ENCODE measurements at places on chromosomes 13 and 19.
A peak's percentile ranks its signal among the peaks of the same experiment; 100 is the strongest.

GRCh38 chr19:9953802-9954542, 17.7 kb upstream of the OLFM2 start:
- DNase-seq: no peak

DNA sequence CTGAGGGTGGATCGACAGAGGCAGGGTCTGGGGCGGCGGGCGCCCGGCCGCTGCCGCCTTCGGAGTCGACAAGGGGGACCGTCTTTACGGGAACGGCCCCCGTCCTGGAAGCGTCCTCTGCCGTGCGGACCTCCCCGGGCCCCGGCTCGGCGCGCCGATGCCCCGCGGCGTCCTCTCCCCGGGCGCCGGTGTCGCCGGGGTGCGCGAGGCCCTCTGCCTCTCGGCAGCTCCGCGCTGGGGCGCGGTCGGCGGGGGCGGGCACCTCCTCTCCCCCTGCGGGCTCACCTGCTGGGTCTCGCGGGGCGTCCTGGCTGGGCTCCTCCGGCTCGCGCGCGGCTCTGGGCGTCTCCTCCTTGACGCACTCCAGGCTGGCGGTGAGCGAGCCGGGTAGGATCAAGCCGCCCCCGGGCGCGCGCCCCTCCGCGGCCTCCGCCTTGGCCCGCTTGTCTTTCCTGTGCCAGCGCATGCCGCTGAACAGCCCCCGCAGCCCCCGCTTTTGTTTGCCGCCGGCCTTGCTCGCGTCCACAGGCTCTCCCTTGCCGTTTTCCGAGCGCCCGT, 1.5 kb downstream of the AMER2 start:
- peak; percentile 62 for DNase-seq

DNA sequence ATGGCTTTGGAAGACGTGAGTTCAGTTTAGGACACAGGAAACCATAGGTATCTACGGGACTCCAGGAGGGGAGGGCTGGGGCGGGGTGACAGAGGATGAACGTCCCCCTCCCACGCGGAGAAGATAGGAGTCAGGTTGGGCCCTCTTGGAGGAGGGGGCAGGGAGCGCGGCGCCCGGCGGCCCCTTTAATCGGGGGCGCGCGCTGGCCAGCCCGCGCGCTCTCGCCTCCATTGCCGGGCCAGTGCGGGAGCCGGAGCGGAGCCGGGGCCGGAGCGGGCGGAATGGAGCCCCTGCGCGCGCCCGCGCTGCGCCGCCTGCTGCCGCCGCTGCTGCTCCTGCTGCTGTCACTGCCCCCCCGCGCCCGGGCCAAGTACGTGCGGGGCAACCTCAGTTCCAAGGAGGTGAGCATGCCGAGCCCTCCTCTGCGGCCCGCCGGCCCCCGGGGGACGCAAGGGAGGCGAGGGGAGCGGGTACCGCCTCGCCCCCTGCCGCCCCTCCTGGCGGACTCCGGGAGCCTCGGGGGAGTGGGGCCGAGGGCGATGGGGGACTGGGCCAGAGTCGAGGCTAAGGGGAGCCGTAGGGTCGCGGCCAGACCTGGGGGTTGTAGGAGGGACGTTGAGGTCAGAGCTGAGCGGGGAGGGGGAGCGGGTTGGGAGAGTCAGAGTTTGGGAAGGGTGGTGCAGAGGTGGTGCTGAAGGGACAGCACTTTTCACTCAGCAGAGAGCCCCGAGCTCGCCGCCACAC, at the start of gene TMEM145:
Gene TMEM145, plus strand, starts transcription at position 214 of the 744 bp plus-strand sequence. Its CDS starts 68 bp downstream, at position 282.
- DNase-seq: peak; percentile 94

DNA sequence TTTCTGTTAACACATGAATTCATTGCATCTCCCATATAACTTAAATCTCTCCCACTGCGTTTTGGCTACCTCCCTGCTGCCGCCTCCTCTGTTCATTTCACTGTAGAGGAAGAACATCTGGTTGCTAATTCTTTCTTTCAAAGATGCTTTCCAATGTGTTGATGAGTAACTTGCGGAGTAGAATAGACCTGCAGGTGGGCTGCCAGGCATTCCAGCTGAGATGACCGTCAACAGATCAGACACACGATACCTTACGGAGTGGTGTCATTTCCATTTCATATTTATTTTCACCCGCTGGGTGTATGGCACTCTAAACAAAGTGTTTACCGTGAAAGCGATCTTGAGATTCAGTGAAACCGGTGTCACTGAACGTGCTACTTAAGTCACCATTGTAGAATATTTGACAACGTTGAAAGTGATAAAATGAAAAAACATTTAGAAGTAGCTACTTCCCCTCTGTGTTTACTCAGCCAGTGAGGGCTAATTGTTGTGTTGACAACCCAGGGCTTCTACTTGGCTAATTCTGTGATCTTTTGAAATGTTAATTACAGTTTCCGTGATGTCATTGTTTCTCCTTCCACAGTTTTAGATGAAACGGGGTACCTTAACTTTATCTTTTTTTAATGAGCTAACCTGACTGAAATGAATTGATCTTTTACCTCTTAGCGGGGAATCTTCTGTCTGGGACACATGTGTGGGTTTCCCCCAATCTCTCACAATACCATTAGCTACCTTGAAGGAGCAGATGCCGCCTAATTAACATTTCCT, 228.5 kb upstream of the ARGLU1 start:
- DNase-seq: peak; percentile 47

- no peak for DNase-seq
These were observed 7.4 kb downstream of the HPN start for GRCh38 chr19:35048911-35049411.

DNA sequence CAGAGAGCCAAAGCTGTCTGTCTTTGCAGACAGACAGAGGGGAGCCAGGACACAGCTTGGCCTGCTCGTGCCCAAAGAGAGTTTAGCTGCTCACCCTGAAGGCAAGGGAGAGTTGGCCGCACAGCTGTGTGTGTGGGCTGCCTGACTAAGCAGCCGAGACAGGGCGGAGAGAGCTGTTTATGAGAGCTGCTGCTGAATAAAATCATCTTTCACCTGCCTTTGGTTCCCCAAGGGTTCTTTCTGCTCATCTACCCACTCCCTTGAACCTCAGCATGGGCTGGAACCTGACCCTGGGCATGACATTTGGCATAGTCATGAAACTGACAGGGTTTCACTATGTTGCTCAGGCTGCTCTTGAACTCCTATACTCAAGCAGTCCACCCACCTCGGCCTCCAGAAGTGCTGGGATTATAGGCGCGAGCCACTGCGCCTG, 98.2 kb downstream of the RBM26 start:
- no peak for DNase-seq

- DNase-seq: peak; percentile 23
These were observed 65.8 kb upstream of the SLITRK6 start for GRCh38 chr13:85864963-85865530.

DNA sequence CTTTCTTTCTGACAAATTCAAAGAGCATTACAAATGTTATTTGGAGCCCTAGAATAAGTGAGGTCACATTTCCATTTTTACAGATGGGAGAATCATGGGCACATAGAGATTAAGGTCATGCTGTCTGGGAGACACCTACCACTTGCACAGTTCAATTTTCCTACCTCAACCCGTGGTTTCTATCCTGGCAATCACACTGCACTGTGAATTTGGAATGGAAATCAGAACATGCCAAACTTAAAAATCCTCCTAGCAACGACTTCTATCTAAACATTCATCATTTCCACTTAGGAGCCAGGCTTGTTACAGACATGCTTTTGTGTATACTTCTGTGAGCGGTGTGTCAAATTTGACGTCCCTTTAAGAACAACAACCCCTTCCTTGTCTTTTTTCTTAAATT, 251.5 kb downstream of the DNAJC15 start:
- no peak for DNase-seq

- no peak for DNase-seq
These were observed 49.4 kb upstream of the DOCK9 start for GRCh38 chr13:99027260-99027659.

GRCh38 chr19:48708471-48708870, 11.1 kb downstream of the MAMSTR start:
- DNase-seq: no peak

- DNase-seq: no peak
These were observed 5.6 kb upstream of the ZNF607 start for GRCh38 chr19:37725181-37725580.

GRCh38 chr13:80591976-80592740, 251.2 kb upstream of the SPRY2 start:
- no peak for DNase-seq

DNA sequence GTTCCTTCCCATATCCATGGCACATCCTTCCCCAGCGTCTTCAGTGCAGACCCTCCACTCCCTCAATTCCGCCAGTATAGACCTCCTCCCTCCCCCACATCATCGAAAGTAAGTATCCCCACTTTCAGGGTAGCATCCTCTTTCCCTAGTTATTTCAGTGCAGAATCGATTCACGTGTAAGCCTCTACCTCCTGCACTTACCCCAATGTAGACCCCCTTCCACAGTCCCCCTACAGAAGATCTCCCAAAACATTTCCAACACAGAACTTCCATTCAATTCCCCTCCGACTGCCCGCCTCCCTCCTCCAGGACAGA, 664 bp downstream of the IRF3 start:
- DNase-seq: no peak

DNA sequence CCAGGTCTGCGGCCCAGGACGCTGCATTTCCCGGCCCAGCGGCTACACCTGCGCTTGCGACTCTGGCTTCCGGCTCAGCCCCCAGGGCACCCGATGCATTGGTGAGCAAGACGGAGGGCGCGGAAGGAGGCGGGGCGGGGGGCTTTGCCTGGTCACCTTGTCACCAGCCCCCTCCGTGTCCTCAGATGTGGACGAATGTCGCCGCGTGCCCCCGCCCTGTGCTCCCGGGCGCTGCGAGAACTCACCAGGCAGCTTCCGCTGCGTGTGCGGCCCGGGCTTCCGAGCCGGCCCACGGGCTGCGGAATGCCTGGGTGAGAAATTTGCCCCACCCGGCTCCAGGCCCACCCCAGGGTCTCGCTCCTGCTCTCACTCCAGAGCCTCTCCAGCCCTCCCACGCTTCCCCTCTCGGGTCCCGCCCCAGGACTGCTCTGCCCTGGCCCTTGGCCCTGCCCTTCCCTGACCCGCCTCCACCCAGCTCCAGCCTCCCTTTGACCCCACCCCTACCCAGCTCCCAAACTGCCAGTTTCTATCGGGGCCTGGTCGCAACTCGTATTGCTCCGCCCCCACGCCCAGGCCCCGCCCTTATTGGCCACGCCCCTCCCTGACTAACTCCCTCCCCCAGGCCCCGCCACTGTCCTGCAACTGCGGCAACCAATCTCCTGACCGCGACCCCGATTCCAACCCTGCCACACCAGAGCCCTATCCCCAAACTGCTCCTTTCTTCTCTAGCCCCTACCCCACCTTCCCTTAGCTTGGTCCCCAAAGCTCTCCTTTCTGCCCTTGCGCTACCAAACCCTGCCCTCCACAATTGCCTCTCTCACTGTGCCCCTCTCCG, 8.6 kb downstream of the LTBP4 start:
- peak; percentile 88 for DNase-seq

DNA sequence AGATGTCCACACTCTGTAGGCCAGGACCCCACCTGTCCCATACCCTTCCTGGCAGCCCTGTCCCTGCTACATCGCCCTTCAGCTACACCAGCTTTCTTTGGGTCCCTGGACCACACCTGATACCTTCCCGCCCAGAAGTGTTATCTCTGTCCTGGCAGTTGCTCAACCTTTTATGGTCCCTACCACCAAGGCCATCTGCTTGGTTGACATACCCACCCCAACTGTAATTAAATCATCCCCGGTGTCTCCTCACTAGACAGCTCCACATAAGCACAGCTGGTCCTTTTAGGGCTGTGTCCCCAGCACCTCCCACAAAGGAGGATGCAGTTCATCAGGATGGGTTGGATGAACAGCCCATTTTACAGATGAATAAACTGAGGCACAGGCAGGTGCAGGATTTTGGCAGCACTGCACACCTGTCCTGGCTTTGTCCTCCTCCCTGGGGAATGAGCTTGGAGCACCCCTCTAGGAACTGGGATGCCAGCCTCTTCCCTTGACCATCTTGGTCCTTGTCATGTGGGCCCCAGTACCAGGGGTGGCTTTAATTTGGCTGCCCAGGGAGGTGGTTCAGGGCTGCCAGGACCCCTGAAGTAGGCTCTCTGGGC, 12.9 kb downstream of the NACC1 start:
- no peak for DNase-seq

- peak; percentile 64 for DNase-seq
These were observed 13.6 kb downstream of the ACP4 start for GRCh38 chr19:50803633-50804419.

DNA sequence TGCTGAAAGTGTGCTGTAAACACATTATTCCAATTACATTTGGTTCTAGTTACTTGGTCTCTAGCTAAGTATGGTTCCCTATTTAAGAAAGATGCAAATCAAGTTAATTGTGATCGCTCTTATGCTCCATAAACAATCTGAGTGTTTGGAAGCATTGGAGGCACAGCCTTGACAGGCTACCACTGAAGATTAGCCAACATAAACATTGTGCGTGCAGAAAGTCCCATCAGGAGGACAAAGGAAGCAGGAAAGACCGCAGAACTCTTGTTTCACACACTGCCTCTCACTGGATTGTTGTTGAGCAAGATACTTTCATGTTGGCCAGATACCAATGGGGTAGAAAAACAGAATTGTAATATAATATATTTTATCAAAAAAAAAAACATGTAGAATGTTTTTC, 814.4 kb downstream of the EFNB2 start:
- no peak for DNase-seq

DNA sequence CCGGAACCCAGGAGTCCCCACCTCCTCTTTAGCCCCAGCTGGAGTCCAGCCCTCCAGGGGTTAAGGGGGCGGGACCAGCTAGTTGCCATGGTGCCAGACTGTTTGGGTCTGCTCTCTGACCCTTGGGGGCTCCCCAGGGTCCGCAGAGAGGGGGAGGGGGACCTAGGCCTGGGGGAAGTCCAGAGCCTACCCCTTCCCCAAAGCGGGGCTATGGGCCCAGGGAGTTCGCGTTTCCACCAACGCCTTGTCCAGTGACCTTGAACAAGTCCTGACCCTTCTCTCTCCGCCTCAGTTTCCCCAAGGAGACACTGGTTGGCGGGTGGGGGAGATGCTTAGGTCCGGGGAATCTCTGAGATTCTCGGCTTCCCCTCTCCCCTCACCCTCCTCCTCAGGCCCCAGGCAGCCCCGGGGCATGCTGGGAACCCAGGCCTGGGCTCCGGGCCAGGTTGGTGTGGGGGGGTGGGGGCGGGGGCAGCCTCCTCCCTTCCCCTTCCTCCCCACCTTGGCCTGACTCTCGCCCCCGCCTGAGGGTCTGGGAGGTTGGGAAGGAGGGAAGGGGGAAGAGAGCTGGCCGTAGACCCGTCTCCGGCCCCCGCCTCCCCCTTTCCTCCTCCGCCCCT, 2.6 kb upstream of the SPACA6 start:
- peak; percentile 67 for DNase-seq

DNA sequence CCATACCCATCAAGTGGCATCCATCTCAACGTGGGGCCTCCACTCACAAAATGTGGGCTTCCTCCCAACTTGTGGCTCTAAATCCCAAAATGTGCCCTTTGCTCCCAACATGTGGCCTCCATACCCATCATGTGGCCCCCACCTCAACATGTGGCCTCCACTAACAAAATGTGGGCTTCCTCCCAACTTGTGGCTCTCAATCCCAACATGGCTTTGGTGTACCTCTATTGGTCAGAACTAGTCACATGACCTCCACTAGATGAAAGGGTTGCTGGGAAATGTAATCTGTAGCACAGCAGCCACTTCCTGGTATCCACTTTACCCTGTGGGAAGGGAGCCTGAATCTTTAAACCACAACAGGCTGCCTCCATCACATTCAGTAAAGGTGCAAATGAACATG, 10.1 kb upstream of the ACER1 start:
- no peak for DNase-seq

All from iPS-NIHi11 (cell line).